Kidney (tissue), 22 donors: ENCODE measurements at places on chromosomes 1 and 21.
A peak's percentile ranks its signal among the peaks of the same experiment; 100 is the strongest.

DNA sequence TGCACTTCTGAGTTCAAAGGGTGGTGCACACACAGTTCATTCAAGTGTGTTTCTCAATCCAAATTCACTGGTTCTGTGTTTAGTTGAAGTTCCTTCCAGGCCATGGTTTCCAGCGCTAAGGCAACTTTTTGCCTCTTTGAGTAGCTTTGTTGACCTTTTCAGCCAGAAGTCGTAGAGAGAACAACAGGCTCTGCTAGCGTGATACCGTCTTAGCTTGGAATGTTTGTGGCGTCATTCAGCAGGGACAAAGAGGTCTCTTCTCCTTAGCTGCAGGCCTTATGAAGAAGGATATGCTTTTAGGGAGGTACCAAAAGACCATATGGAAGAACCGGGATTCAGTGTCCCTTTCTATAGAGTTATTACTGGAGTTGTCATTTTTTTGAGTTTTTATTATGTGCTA is 65.7 kb downstream of the CNIH3 start:
- no peak for DNase-seq

DNA sequence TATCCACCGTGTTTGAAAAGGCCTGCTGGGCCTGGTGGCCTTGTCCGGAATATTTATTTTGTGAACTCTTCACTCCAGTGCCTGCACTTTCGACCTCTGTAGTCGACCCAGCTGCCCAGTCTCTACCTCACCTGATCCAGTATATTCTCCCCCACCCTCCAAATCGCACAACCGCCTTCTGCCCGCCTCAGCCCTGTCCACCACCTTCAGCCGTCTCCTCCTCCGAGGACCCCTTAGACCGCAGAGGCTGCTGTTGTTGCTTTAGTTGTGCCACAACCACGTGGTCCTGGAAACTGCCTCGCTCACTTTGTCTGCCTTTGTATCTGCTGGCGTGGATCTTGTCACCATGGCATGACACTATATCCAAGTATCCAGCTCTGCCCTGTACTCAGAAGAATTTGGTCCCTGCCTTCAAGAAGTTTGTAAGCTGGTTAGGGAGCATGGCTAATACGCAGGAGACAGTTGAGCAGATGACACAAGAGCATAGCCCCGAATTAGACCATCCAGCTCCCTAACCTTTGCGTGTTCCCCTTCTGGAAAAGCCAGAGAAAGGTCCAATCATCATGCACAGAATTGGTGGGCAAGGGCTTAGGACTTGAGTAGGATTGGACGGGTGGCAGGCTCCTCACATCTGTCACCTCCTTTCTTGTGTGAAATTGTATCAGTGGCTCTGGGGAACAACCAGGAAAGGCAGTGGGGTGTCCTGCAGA is 1.5 kb downstream of the PHGDH start:
- no peak for DNase-seq

- DNase-seq: no peak
These were observed 10.0 kb upstream of the IRF6 start for GRCh38 chr1:209815931-209816341.

DNA sequence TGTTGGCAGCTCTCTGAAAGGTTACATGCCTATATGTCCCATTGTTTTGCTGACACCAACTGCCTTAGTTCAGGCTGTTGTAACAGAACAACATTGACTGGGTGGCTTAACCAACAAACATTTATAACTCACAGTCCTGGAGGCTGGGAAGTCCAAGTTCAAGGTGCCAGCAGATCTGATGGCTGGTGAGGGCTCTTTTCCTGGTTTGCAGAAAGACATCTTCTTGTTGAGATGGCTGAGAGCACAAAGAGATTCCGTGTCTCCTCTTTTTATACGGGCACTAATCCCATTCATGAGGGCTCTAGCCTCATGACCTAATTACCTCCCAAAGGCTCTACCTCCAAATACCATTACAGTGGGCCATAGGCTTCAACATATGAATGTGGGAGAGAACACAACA is 10.2 kb upstream of the STMN1 start:
- no peak for DNase-seq

- no peak for DNase-seq
These were observed 65.4 kb downstream of the MACF1 start for GRCh38 chr1:39269791-39270342.

GRCh38 chr1:167219646-167220536 is 795 bp upstream of the POU2F1 start:
- DNase-seq: peak; percentile 93

DNA sequence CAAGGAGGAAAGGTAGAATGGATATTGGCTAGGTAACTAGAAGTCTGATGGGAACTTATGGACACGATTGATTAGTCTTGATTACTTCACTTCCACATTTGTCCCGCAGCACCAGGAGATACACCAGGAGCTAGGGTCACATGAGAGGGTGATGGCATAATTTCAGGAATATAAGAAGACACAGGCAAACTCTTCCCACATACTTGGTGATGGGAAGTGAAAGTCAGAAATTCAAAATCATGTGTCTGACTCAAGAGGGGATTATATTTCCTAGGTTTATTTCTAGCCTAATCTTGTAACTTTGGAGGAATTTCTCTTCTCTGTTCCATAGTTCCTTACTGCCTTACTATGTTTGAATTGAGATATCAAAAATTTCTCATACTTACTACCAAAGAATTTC is 185.0 kb downstream of the PBX1 start:
- DNase-seq: no peak

- no peak for DNase-seq
These were observed 11.0 kb downstream of the CNTN2 start for GRCh38 chr1:205054013-205054412.

DNA sequence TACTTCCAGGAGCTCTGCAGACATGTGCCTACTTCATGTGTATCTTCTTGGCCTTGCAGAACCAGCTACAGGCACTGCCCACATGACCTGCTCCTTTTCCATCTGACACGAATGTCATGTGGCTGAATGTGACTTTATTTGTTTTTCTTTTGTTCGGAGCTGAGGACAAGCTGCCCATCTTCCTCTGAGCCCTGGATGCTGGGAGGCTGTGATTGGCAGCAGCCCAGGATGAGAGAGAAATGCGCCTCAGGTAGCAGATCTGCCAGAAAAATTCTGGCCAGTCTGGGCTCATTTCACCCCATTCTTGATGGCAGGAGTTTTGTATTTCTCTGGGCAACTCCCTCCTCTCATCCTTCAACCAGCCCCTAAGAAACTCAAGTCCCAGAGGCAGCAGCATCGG is 372.0 kb downstream of the RPS6KC1 start:
- DNase-seq: no peak

GRCh38 chr1:107533436-107533835 is 392.6 kb downstream of the NTNG1 start:
- DNase-seq: no peak

DNA sequence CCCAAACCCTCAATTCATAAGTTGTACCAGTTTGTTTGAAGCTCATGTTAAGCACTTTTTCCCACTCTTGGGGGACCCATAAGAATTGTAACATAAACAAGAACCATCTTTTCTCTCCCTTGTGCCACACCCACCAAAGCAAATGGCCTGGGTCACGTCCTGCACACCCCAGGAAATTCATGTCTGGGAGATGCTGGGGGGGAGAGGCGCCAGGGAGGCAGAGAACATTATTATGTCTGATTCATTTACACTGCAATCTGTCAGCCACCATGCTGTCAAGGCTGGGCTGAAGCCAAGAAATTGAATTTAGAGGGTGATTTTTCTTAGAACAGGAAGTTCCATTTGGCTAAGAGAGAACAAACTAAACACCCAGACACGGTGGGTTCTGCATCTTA is 37.2 kb upstream of the IPO9 start:
- DNase-seq: peak; percentile 50

DNA sequence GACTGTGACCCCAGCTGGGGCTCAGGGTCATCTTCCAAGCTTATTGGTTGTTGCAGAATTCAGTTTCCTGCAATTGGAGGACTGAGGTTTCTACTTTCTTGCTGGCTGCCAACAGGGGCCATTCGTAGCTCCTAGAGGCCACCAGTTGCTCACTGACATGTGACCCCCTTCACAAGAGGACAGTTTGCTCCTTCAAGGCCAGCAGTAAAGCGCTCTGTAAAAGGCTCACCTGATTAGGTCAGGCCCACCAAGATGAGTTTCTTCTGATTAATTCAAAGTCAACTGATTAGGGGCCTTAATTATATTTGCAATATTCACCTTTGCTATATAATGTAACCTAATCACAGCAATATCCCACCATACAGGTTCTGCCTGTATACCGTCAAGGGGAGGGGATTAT is 68.9 kb downstream of the SLC9A1 start:
- no peak for DNase-seq

DNA sequence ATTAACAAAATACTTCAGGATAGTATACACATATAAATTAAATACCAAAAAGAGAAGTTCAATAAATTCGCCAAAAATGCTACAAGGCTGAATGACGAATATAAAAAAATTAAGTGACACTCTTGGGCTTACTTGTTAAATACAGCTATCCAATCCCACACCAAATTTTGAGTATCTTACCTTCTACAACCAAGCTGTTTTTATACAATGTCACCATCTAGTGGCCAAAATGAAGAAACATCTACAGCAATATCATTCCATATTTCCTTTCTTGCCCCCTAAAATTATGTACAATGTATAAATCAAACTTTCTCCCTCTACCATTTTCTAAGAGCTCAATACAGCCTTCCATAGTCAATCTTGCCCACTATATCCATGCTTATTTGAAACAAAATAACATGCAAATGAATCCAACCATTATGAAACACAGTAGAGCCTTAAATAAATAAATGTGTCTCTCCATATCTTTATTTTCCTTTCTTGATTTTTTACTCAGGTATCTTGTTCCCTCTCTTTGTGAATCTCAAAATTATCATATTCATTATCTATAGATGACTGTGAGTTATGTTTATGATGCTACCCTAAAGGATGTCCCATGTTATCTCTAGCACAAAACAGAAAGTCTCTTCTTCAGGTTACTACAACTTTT is 86.3 kb downstream of the ACBD6 start:
- no peak for DNase-seq

DNA sequence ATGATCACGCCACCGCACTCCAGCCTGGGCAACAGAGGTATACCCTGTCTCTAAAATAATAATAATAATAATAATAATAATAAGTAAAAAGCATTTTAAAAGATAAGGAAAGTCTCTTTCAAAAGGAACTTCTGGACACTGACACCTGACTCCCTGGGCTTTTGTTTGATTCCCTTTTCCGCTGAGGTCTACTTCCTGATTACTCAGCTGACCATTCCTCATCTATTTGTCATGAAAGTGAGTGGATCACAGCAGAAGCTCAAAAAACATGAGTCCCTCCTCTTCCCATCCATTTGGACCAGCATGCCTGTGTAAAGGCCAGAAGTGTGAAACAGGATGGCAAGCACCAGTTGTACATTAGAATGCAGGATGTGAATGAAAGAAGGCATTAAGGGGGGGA is 61.1 kb upstream of the FBXO28 start:
- DNase-seq: no peak

- no peak for DNase-seq
These were observed 8.0 kb upstream of the MEX3A start for GRCh38 chr1:156090138-156090839.

DNA sequence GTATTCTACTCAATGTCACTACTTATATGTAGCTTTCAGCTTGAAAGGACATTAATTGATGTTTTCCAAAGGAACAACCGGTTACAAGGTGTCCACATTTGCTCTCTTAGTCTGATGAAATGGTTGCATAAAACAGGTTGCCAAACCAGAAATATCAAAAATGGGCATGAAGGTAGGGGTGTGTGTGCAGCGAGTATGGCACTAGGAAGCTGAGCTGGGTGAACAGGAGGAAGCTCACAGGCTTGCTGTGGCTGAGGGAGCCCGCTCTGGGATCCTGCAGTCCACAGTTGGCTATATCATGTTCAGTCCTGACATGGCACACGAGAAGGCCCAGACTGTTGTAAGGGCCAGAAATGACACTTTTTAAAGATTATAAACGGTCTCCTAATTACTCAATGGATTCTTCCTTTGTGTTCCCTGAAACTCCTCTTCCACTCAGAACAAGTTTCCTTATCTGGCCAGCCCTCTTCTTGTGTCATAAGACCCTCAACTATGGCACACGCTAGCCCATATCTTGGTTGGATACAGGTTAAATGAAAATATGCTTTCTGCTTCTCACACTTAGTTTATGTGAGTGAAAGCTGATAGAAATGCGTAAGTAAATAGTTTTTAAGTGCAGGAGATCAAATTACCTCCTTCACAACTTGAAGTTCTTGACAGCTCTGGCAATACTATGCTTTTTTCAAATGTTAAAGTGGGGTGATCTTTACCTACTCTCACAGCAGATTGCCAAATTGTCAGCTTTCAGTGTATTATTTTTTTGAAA is 201.5 kb downstream of the LMO4 start:
- DNase-seq: no peak

DNA sequence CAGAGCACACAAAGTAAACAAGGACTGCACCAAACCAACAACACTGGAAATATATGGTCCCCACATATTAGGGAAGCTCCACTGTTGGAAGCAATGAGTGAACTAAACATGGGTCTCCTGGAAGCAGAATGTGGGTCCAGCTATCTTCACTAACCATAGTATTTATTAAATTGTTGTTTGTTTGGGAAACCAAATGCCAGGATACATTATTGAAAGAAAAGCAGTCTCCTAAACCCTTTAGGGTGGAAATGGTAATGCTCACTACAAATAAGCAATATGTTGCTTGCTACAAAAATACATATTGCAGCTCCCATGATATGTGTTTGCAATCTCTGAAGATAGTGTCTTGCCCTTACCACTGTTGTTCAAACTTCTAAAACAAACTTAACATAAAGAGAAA is 2.2 kb downstream of the NEGR1 start:
- no peak for DNase-seq

DNA sequence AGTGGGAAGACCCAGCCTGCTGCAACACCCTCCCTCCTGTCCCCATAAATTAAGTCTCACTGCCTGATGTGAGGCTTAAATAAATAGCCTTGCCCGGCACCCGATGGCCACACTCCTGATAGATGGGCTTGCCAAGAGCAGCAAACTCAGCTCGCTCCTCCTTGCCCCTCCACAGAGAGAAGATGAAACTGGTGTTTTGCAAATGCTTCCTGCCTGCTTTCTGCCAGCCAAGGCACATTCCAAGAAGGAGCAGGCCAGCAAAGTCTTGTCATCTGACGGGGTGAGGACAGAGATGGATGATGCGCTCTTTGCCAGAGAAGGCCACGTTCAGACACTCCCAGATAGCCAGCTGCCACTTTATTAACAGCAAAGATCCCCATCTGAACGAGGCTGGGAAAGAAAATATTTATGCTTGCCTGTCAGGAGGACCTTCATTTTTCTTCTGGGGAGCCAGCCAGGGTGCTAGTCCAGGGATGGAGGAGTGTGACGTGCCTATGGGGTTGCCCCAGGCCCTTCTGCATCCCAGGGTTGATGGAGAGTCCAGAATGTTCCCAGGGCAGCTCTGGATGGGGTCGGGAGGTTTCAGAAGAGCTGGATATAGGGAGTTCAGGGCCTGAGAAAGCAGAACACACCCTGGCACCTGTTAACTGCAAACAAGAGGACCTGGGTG is 265.4 kb downstream of the FOXD2 start:
- peak; percentile 68 for DNase-seq

GRCh38 chr21:19026911-19027310 is 623.3 kb upstream of the TMPRSS15 start:
- no peak for DNase-seq

- DNase-seq: no peak
These were observed 158.3 kb downstream of the TOMM20 start for GRCh38 chr1:234970401-234970730.
